ENCODE measurements at places on chromosomes 6 and 20.
A peak's percentile ranks its signal among the peaks of the same experiment; 100 is the strongest.

- DNase-seq, result no peak
These were observed 102.6 kb downstream of the IBTK start for GRCh38 chr6:82144852-82145340.

- no peak for DNase-seq
These were observed 57.4 kb downstream of the ARHGAP40 start for GRCh38 chr20:38658879-38659596.

DNA sequence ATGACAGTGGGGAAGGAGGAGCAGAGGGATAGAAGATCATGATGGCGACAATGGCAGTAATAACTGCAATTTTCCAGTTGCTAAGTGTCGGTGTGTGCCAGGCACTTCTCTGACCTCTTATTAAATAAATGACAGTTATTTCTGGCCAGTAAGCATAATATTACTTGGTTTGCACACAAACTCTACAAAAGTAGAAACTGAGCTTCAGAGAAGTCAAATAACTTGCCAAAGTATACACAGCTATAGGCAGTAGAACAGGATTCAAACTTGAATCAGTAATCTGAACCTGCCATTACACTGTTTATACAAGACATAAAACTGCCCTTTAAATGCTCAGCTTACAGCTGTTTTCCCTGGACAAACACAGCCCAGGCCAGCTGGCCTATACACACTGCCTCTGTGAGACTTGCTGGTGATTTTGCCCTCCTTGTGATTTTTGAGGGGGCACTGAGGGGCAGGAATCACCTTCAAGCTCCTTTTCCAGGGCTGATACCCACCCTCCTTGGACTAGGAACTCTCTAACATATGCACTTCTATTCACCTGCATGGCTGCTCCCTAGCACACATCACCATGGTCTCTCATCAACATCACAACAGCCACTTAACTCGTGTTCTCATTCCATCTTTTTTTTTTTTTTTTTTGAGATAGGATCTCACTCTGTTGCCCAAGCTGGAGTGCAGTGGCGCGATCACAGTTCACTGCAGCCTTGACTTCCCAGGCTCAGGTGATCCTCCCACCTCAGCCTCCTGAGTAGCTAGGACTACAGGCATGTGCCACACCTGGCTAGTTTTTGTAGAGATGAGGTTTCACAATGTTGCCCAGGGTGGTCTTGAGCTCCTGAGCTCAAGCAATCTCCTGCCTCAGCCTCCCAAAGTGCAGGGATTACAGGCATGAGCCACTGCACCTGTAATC is 63.6 kb downstream of the SLC23A2 start:
- no peak for DNase-seq

GRCh38 chr6:125816828-125817280 is 26.1 kb downstream of the NCOA7 start:
- no peak for DNase-seq

DNA sequence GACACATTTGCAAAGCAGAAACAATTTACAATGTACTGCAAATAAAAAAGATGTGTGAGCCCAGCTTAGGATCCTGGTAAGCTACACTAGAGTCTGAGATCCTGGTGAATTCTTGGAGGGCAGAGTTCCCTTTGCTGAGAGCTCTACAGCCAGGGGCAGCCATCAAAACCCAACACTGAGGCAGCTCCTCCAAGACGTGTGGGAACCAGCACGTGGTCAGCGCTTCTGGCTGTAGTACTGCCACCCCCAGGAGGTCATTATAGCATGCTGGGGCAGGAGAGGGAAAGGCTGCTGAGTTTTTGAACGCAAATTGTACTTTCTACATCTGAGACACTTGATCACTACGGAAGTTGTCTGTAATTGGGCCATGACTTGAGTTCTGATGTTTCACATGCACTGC is 131.5 kb downstream of the INSM1 start:
- DNase-seq, result no peak

- no peak for DNase-seq
These were observed 14.5 kb downstream of the PREP start for GRCh38 chr6:105388392-105388791.

- DNase-seq, result no peak
These were observed 119.7 kb upstream of the NXT1 start for GRCh38 chr20:23230766-23231385.

GRCh38 chr20:50281831-50282591 is 91.4 kb downstream of the CEBPB start:
- DNase-seq, result no peak

GRCh38 chr6:127516662-127517273 is 2.4 kb downstream of the MTCL3 start:
- peak; percentile 50 for DNase-seq

DNA sequence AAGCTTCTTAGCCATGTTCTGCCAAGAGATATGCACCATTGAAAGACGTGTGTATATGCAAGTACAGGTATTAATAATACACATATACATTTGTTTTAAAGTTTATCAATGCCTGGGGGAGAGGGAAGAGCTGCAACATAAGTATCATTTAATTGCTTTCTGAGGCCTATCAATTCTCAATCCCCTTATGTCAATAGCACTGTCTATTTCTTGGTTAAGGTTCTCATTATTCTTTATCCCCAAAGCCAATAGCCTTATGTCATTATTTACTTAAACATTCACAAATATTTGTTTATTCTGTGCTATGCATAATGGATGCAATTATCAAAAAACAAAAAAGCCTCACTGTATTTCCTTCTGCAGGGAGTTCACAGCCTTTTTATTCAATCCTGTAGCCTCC is 350.3 kb upstream of the KCNQ5 start:
- DNase-seq, result no peak

DNA sequence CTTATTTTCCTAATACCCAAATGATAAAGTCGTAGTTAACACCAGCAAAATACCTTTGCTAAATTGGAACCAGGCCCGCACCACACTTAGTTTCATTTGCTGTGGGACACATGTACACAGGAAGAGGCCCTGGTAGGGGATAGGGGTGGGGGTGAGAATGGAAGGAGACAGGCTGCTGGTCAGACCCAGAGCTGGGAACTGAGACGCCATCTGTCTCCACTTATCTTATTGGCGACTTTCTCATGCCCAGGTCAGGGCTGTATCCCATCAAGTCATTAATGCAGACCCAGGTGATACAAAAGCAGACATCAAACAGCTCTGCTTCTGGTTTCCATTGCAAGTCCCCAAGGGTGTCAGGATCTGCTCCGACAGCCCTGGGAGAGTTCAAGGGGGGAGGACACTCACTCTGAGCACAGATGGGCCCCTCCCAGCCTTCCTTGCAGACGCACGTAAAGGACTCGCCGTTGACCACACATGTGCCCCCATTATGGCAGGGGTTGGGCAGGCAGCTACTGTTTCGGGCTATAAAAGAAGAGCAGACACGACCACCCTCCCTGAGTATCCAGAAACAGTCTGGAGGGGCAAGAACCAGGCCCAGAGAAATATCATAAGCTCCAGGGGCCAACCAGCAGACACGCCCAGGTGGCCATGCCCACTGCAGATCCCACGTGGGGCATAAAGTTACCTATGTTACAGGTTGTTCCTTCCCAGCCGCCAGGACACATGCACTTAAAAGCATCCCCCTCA is 29.2 kb downstream of the JAG1 start:
- no peak for DNase-seq

DNA sequence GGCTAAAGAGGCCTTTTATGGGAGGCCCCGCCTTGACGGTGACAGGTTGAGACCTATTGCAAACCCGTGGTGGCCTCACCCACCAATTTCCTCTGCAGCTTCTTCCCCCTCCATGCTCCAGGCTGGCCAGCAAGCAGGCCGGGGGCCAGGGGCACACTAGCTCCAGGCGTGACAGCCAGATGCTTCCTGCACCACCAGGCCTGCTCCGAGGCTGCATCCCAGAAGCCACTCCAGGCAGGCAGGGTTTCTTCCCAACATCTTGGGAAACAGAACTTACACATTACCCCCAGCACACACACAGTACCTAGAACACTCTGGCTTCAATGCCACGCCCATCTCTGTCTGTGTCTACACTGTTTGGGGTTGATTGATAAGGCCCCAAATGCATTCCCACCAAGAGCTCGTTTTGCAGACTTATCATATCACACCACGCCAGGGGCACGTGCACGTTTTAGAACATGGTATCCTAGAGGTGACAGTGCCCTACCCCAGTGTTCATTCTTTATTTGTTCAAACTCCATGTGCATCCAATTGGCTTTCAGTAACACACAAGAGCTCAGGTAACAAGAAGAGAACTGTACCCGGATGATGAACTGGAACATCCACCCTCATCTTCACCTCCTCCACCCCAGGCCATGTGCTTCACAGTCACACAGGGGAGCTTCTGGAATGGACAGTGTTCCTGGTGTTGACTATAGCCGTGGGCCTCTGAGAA is 221.4 kb upstream of the RREB1 start:
- DNase-seq, result no peak

GRCh38 chr20:42461965-42462593 is 727.6 kb downstream of the PTPRT start:
- no peak for DNase-seq

DNA sequence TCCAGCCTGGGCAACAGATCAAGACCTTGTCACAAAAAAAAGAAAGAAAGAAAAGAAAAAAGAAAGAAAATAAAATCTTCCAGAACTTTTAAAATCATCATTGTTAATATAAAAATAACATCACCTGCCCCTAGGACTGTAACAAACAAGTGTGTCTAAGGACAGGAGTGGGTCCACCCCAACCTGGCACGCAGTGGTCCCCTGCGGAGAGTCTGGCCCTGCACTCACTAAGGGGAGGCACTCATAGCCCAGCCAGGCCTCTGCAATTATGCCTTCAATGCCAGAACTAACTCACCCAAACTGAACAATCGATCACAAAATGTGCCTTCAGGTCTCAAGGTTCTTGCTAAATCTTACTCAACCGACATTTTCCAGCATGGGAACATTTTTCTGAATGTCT is 4.8 kb downstream of the GMEB2 start:
- no peak for DNase-seq

DNA sequence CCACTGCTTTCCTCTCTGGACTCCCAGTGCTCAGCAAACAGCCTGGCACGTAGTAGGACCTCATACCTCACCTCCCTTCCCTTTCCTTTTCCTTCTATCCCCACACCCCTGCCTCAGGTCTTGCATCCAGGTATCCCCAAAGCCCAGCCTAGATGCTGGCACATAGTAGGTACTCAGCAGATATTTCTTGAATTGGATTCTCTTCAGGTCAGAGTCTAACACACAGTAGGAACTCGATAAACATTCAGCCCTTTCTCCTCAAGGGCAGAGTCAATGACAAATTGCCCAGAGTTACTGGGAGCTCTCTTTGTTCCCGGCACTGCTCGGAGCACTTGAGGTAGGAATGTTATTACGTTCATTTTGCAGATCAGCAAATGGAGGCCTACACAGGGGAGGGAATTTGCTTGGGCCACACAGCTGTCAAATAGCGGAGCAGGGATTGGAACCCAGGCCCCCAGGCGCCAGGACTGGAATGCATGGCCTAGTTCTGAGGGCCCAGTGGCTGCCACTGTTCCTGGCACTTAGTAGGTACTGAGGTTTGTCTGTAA is 25.9 kb downstream of the NOL4L start:
- DNase-seq, result no peak

- DNase-seq, result no peak
These were observed 70.2 kb upstream of the CCDC167 start for GRCh38 chr6:37569743-37570481.

DNA sequence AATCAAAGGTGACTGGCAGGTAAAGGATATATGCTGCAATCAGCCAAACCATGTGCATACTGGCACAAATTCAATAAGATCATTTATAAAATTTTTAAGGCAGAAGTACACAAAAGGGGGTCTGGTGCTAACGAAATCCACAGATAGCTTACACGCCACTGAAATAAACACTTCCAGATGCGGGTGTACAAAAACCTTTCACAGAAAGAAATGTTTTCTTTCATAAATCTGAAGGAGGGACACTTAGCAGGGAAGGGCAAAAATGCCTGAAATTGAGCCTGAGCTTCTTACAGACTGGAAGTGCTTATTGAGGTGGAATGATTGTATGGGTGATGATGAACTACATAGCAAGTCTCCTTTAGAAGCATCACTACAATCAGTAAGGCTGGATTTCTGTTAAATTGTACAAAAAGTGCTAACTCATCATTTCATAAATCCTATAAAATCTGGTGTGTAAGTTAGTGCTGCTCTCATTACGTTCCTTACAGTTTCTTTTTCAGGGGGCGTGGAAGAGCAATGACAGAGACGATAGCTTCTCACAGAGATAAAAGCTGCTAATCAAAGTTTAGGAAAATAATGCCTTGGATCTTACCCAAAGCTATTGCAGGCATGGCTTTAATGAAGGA is 409.3 kb upstream of the RUNX2 start:
- no peak for DNase-seq

DNA sequence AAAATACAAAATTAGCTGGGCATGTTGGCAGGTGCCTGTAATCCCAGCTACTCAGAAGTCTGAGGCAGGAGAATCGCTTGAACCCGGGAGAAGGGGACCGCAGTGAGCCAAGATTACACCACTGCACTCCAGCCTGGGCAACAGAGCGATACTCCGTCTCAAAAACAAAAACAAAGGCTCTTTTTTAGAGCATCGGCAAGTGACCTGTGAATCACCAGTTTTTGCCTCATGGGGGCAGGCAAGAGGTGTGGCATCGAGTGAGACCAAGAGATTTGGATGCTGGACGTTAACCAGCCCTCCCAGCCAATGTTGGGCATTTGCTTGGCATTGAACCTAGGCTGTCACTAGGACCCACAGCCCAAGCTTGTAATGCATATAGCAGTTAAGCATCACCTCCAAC is 14.6 kb upstream of the CDK5RAP1 start:
- peak; percentile 6 for DNase-seq

GRCh38 chr6:144223686-144224085 is 61.4 kb upstream of the UTRN start:
- DNase-seq, result no peak

DNA sequence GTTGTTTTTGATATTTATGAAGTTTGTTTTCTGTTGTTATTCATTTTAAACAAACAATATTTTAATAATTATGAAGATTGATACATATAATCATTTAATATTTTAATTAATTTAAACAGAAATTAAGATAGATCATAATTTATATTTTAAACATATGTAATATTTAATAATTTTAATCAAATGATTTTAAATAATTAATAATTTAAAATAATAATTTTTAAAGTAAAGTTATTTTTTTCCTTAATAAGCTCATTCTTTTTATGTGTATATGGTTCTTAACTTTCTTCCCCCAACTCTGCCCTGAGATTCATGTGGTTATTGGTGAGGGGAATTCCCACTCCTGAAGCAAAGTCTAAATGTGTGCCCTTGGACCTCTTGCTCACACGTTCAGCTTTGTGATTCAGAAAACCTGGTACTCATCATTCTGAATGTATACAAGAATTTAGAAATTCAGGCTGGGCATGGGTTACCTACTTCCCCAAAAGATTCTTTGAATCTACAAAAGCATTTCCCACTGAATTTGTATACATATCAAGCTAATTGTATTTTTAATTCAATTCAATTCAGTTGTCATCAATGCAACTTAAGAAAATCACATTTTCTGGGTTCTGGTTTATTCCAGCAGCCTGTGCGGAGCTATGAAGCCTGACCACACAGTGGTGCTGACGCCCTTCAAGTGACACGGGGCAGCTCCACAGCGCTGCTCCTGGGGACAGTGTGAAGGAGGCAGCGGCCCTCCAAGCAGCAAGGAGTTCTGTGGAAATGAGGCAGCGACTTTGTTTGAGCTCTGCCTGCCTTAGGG is 168.9 kb upstream of the UST start:
- no peak for DNase-seq

- no peak for DNase-seq
These were observed 152.5 kb downstream of the CEBPB start for GRCh38 chr20:50343125-50343489.

Measured in NCI-H446 (cell line).